ENCODE measurements at places on chromosomes 4 and X. TPM values are rescaled to one million over a fixed set of nuclear protein-coding genes. Genes with fewer than 3 reads are reported as not detected.

ANK2 gene
- total RNA-seq = 68.4 TPM

DNA sequence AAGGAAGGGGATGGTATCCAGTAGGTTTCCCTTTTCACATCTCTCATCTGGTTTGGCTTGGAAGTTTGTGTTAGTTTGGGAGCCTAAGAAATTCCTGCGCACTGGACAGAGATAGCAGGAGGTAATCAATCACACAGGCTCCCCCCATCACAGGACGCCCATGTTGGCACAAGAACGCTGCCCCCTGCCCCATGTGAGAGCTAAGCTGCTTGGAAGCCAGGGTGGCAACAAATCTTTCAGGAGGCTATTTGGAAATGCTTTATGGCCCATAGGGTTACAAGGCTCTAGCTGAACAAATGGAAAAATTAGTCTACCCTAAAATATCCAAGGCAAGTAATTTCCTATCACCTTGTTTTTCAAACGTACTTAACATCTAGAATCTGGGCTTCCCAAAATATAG lies 54.0 kb downstream of the SOD3 start:
- H3K4me1 ChIP-seq = peaks cover 43% of the 10 kb centered on the region
- no peak overlapping the region for H3K4me3 ChIP-seq
- no peaks in the 10 kb centered on the region for H3K36me3 ChIP-seq

GRCh38 chr4:66169341-66169740 lies 499.1 kb upstream of the EPHA5 start:
- DNase-seq = no peak
- no peaks in the 10 kb centered on the region for H3K4me1 ChIP-seq
- no peak overlapping the region for H3K27ac ChIP-seq
- H3K4me3 ChIP-seq = no peak overlapping the region
- H3K36me3 ChIP-seq = no peaks in the 10 kb centered on the region

- no peaks in the 10 kb centered on the region for H3K36me3 ChIP-seq
- H3K27ac ChIP-seq = no peak overlapping the region
- DNase-seq = no peak
- H3K4me1 ChIP-seq = no peaks in the 10 kb centered on the region
- no peaks in the 10 kb centered on the region for H3K27me3 ChIP-seq
These were observed 10.3 kb upstream of the RAB33B start for GRCh38 chr4:139443661-139444060.

PNMA5 gene
- not detected for total RNA-seq

SPANXN4 gene
- total RNA-seq = not detected

DNA sequence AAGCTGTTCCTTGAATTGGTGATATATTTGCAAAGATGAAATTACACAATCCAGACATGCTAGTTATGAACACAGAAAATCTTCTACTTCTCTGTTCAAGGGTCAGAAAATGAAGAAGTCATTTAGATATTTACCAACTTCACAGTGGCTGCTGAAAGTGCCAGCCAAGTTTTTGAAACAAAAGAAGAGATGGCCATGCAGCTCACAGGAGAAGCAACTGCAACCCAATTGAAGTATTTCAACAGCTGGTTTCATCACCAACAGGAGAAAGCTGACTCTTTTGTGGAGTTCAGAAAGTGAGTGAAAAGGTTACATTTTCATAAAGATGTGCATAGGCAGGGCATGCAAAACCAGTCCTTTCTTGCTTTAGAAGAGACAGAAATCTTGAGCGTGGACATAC lies 70.1 kb upstream of the LSM6 start:
- H3K4me1 ChIP-seq = no peaks in the 10 kb centered on the region
- no peaks in the 10 kb centered on the region for H3K27me3 ChIP-seq
- no peaks in the 10 kb centered on the region for H3K36me3 ChIP-seq
- no peak overlapping the region for H3K27ac ChIP-seq
- no peak for DNase-seq

MCF2 gene
- 0.29 TPM for total RNA-seq

DNA sequence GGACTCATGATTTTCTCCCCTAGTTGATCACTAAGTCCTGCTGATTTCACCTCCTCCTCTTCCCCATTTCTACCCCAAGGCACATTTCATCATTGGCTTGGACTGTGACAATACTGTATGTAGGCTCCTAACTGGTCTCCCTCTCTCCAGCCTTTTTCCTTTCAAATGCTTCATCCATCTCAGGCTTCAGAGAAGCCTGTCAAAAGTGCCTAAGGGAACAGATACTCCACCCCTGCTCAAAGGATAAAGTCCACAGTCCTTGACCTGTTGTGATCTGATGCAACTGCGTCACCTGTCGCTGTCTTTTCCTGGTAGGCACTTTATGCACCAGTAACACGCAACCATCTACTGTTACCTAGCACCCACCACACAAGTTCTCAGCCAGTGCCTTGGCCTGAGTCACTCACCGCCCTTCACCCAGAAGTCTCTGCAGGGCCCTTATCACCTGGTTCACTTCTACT lies 12.8 kb downstream of the SCARB2 start:
- peak overlapping the region; percentile 88 for H3K27ac ChIP-seq
- H3K36me3 ChIP-seq = no peaks in the 10 kb centered on the region
- no peaks in the 10 kb centered on the region for H3K27me3 ChIP-seq
- H3K4me1 ChIP-seq = peaks cover 53% of the 10 kb centered on the region
- H3K4me3 ChIP-seq = no peak overlapping the region
- no peak for DNase-seq

GRCh38 chrX:9997524-9997923 lies 30.4 kb downstream of the CLDN34 start:
- no peak for DNase-seq
- no peaks in the 10 kb centered on the region for H3K36me3 ChIP-seq
- no peak overlapping the region for H3K27ac ChIP-seq
- no peaks in the 10 kb centered on the region for H3K27me3 ChIP-seq
- no peaks in the 10 kb centered on the region for H3K4me1 ChIP-seq
- H3K4me3 ChIP-seq = no peak overlapping the region

ZNF732 gene
- 0.72 TPM for total RNA-seq

GPM6B gene
- 1.1 TPM for total RNA-seq

DNA sequence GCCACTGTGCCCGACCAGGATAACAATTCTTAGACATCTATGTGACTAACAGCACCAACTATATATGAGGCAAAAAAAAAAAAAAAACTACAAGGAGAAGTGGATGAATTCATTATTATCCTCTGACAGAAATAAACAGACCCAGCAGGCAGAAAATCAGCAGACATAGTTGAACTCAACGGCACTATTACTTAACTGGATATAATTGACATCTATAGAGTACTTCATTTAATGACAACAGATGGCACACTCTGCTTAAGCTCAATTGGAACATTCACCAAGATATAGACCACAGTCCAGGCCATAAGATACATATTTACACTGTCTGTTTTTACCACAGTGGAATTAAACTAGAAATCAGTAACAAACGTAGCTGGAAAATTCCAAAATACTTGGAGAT lies 13.3 kb downstream of the CLDN22 start:
- peaks cover 4% of the 10 kb centered on the region for H3K36me3 ChIP-seq
- no peaks in the 10 kb centered on the region for H3K4me1 ChIP-seq
- no peak overlapping the region for H3K27ac ChIP-seq
- DNase-seq = no peak

DNA sequence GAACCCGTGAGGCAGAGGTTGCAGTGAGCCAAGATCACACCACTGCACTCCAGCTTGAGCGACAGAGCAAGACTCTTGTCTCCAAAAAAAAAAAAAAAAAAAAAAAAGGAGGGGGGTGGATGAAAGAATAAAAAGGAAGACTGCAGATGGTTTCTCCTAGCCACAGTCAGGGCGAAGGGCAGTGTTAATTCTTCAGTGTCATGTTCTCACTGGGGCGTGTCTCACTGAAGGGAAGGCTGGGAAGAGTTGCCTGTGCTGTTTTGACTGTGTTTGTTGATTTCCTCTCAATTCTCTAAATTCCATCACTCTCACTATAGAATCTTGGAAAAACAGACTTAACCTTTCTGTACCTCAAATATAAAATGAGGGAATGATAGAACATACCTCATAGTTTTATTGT lies 71.6 kb upstream of the DHX15 start:
- H3K4me3 ChIP-seq = no peak overlapping the region
- no peaks in the 10 kb centered on the region for H3K4me1 ChIP-seq
- H3K36me3 ChIP-seq = no peaks in the 10 kb centered on the region
- DNase-seq = no peak

DNA sequence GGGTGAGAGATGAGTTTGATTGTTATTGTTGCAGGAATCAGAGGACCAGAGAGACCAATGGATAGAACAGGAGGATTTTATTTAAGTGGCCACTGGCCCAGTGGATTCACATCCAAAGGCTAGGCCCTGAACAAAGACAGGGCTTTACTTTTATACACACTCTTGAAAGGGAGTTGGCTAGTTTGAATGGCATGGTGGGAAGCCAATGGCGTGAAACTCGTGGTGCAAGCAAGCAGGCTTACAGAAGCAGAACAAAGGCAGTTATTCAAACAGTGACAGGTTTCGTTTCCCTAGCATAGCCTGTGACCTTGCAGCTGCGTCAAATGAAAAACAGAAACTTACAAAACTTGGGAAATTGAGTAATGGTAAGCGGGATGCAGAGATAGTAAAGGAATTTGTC lies 110.2 kb upstream of the PRDX4 start:
- H3K27ac ChIP-seq = no peak overlapping the region
- no peaks in the 10 kb centered on the region for H3K27me3 ChIP-seq

GRCh38 chr4:107831140-107831539 lies 6.4 kb downstream of the SGMS2 start:
- H3K27me3 ChIP-seq = no peaks in the 10 kb centered on the region
- H3K27ac ChIP-seq = no peak overlapping the region
- H3K36me3 ChIP-seq = no peaks in the 10 kb centered on the region
- H3K4me1 ChIP-seq = peaks cover 5% of the 10 kb centered on the region
- no peak overlapping the region for H3K4me3 ChIP-seq

- H3K36me3 ChIP-seq = no peaks in the 10 kb centered on the region
- DNase-seq = no peak
- no peak overlapping the region for H3K4me3 ChIP-seq
- no peak overlapping the region for H3K27ac ChIP-seq
- no peaks in the 10 kb centered on the region for H3K4me1 ChIP-seq
- no peaks in the 10 kb centered on the region for H3K27me3 ChIP-seq
These were observed 1822.2 kb downstream of the STIM2 start for GRCh38 chr4:28682847-28683246.

- H3K27me3 ChIP-seq = peaks cover 26% of the 10 kb centered on the region
- peaks cover 18% of the 10 kb centered on the region for H3K4me1 ChIP-seq
- H3K4me3 ChIP-seq = no peak overlapping the region
- DNase-seq = no peak
- peaks cover 3% of the 10 kb centered on the region for H3K36me3 ChIP-seq
These were observed 224 bp downstream of the FGFRL1 start for GRCh38 chr4:1011666-1012033.

MAB21L2 gene
- 33.3 TPM for total RNA-seq

PNMA3 gene
- total RNA-seq = not detected

IL1RAPL2 gene
- not detected for total RNA-seq

DNA sequence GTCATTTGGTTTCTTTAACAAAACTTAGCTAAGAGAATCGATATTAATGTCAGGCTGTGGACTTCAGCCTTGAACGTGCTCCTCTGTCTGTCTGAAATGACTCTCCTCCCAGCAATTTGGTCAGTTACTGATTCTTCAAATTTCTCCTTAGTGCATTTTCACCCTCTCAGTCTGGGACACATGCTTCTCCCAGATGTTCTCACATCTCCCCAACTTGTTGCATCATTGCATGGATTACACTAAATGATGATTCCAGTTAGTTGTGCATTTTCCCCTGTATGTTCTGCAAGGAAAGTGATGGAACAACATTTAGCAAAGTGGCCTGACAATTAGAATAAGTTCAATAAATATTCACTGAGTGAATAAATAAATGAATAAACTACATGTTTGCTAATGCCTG lies 94.4 kb downstream of the NLGN4X start:
- H3K27ac ChIP-seq = no peak overlapping the region
- no peaks in the 10 kb centered on the region for H3K27me3 ChIP-seq
- H3K4me1 ChIP-seq = no peaks in the 10 kb centered on the region
- no peaks in the 10 kb centered on the region for H3K36me3 ChIP-seq
- DNase-seq = no peak

UNC5C gene
- total RNA-seq = 13.6 TPM

ZNF141 gene
- 20.6 TPM for total RNA-seq

GRCh38 chrX:100928660-100929613 lies at the start of gene XKRX:
XKRX (minus strand) TSS chrX:100928917; CDS start chrX:100928304, 613 bp downstream.
- DNase-seq = peak; percentile 75
- H3K36me3 ChIP-seq = no peaks in the 10 kb centered on the region
- peaks cover 9% of the 10 kb centered on the region for H3K27me3 ChIP-seq

DNA sequence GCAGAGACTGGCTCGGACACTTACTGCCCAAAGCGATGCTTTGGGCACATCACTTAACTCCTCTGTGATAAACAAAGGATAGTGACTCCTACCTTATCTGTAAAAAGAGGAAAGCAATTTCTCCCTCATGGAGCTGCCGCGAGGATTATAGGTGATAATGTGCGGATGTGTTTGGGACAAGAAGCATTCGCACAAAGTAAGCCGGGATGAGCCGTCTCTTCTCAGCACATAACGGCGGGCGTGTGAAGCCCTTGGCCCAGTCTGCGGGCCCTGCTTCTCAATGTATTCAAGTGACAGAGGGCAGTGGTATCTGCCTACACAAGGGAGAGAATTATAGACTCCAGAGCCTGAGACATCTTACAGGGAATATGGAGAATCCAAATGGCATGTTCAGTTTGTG lies 550.3 kb upstream of the CPEB2 start:
- H3K27ac ChIP-seq = no peak overlapping the region
- H3K36me3 ChIP-seq = no peaks in the 10 kb centered on the region
- no peak overlapping the region for H3K4me3 ChIP-seq
- no peak for DNase-seq
- no peaks in the 10 kb centered on the region for H3K4me1 ChIP-seq
- H3K27me3 ChIP-seq = no peaks in the 10 kb centered on the region

- H3K27me3 ChIP-seq = peaks cover 24% of the 10 kb centered on the region
- no peak overlapping the region for H3K4me3 ChIP-seq
- no peaks in the 10 kb centered on the region for H3K36me3 ChIP-seq
- no peak overlapping the region for H3K27ac ChIP-seq
These were observed 4.9 kb downstream of the FRAS1 start for GRCh38 chr4:78061939-78062570.

GRCh38 chr4:118114720-118115119 lies 80.4 kb downstream of the NDST3 start:
- H3K27me3 ChIP-seq = no peaks in the 10 kb centered on the region
- H3K36me3 ChIP-seq = no peaks in the 10 kb centered on the region
- no peak overlapping the region for H3K27ac ChIP-seq
- H3K4me1 ChIP-seq = no peaks in the 10 kb centered on the region

DNA sequence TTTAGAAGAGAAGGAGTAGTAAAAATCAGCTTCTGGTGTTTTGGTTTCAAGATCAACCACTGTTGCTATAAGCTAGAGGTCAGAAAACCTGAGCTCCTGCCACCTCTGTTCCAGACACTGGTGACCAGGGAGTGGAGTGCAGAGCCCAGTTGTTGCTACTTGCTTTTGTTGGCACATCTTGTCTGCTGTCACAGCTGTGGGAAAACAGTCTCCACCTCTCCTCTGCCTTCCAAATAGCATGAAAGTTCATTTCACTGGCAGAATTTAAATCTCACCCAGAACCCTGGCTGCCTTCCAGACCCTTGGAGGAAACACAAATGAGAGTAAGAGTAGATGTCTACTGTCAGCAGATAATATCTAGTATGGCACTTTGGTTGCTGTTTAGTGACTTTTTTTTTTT lies 297.5 kb upstream of the KLF3 start:
- no peak overlapping the region for H3K4me3 ChIP-seq
- H3K4me1 ChIP-seq = peaks cover 10% of the 10 kb centered on the region
- DNase-seq = no peak
- no peak overlapping the region for H3K27ac ChIP-seq
- H3K36me3 ChIP-seq = no peaks in the 10 kb centered on the region
- no peaks in the 10 kb centered on the region for H3K27me3 ChIP-seq

GRCh38 chr4:3451956-3452355 lies 10.2 kb downstream of the HGFAC start:
- H3K27ac ChIP-seq = no peak overlapping the region
- H3K4me1 ChIP-seq = peaks cover 9% of the 10 kb centered on the region
- peak; percentile 96 for DNase-seq
- H3K27me3 ChIP-seq = no peaks in the 10 kb centered on the region
- H3K36me3 ChIP-seq = no peaks in the 10 kb centered on the region

PRSS48 gene
- not detected for total RNA-seq
